ENCODE measurements at places on chromosomes 2 and 18. TPM values are rescaled to one million over a fixed set of nuclear protein-coding genes. Genes with fewer than 3 reads are reported as not detected.

The MBP gene
- total RNA-seq: 48.5 TPM

The FOXI3 gene
- not detected for total RNA-seq

- peak; percentile 45 for DNase-seq
These were observed 3.4 kb upstream of the BCL11A start for GRCh38 chr2:60556576-60557485.

DNA sequence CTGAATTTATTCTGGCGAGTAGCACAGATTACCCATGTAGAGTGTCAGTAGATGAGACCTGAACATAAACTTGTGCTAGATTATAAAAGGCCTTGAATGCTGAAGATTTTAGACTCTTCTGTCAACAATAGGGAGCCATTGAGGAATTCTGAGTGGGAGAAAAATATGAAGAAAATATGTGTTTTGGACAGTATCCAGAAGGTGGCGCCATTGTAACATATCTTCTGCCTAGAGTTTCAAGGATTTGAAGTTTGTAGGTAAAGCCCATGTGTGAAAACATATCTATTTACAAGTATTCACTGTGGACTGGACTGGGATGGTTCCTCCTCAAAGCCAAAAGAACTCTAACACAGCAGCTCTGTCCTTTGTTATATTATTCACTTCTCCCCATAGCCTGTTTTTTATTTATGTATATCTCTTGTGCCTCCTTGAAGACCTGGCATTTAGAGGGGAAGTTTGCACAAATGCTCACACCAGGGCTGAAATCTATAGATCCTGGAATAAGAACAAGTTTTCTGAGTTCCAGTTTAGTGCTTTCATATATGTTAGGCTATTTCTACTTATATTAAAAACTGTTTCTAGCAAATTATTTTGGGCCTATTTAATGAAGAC, 124.9 kb downstream of the RDH14 start:
- DNase-seq: no peak

DNA sequence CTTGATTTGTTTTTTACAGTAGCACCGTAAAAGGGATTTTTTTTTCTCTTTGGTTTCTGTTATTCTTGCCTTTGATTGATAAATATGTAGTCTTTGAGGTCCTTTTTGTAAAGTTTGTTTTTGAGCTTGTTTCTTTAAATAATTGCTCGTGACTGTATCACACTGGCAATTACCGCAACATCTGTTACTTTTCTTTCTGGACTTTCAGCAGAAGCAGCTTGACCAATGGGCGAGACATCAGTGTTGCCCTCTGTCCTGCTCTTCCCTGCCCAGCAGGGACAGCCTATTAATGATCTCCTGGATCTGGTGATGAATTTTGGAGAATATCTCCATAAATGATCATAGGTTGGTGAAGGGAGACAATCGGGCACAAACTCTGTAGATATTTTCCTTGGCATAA, 74.9 kb downstream of the TDRD15 start:
- no peak for DNase-seq

DNA sequence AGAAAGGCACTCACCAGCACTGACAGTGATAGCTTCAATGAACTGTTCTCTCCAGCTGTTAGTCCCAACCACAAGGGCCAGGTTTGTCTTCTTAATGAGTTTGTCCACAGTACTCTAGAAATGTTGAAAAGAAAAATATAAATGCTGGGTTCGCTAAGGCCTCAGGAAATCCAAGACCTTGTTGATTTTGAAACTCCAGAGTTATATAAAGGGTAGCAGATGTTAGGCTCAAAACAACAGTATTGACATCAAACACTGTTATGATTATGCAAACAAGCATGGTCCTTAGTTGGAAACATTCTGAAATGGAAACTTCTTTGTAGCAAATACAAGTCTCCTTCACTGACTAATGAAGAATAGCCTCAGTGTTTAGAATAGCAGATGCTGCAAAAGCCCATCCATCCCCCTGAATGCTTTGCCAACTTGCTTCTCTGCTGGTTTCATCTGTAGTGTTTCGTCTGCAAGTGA, 291.1 kb downstream of the SLC8A1 start:
- no peak for DNase-seq

GRCh38 chr18:58132595-58133261, 88.7 kb downstream of the NEDD4L start:
- no peak for DNase-seq

GRCh38 chr2:120436460-120436739, 90.5 kb downstream of the INHBB start:
- no peak for DNase-seq

DNA sequence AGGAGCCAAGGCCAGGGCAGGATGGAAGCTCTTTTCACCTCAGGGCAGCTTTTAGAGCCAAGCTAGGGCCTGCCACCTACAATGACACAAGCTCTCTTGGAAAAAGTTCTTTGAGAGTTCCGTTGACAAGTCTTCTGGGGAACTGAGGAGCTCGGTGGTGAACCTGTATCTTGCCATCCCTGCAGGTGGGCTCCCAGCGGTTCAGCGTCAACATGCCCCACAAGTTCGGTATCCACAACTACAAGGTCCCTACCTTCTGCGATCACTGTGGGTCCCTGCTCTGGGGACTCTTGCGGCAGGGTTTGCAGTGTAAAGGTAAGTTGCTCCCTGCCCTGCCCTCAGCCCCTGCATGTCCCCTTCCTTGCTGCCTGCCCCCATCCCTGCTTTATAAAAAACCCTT, 312.8 kb upstream of the EPAS1 start:
- DNase-seq: no peak
